ENCODE measurements at places on chromosomes 11 and 22. TPM values are rescaled to one million over a fixed set of nuclear protein-coding genes. Genes with fewer than 3 reads are reported as not detected.

CSNK2A3 gene
- total RNA-seq: 0.54 TPM

DNA sequence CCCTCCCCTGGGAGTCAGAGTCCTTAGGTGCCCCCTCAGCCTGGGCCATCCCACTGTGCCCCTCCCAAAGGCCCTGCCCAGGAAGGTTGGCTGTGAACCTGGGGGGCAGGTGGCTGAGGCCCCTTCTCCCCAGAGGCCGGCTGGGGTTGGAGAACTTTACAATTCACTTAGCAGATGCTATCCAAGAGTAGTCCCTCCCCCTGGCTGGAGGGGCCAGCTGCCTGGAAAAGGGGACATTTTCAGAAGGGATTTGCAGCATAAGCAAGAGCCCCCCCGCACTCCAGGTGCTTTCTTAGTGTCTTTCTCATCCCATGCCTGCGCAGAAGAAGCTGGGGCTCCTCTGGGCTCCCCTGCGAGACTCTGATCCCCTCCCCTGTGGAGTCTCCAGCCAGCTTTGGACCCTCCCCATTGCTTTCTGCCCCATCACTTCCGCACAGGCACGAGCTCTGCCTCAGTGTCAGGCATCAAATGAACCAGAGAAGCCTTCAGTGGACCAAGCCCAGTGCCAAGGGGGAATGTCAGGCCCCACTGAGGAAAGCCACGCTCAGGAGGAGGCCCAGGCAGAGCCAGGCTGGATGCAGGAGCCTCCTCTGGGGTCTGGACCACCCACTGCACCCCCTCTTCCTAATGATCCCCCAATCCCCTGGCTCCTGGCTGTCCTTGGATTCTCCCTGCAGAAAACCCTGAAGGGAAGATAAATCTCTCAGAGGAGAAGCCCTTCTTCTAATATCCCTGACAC, 3.7 kb downstream of the SSTR3 start:
- DNase-seq: no peak

DNA sequence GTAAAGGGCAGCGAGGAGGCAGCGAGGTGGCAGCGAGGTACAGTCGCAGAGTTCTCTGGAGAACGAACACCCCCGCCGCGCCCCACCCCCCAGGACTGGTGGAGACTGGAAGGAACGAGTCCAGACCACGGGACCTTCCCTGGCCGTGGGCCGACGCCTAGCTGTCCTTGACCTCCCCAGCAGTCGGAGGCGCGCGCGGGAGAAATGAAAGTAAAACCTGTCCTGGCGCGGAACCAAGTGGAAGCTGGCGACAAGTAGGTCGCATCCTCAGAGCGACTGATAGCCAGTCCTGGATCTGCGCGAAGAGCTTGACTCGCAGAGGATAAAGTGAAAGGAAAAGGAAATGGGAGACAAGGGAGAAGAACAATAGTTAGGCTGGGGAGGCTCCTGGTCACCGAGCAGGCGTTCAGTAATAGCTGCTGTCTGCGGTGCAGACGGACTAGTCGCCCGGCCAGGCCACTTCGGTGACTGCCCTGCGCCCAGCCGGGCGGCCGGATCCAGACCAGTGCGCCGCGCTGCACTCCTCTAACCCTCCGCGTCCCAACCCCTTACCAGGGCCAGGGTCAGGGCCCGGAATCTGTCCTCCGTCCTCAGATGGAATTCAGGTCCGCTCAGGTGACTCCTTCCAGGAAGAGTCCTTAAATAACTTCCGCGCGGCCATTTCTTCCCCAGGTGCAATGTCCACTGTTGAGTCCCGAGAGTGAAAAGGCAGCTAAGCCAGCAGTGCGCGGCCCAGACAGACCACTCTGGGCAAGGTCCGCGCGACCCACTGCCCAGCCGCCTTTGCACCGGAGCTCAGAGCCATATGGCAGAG, 1.9 kb upstream of the ADM start:
- peak; percentile 79 for DNase-seq

DNA sequence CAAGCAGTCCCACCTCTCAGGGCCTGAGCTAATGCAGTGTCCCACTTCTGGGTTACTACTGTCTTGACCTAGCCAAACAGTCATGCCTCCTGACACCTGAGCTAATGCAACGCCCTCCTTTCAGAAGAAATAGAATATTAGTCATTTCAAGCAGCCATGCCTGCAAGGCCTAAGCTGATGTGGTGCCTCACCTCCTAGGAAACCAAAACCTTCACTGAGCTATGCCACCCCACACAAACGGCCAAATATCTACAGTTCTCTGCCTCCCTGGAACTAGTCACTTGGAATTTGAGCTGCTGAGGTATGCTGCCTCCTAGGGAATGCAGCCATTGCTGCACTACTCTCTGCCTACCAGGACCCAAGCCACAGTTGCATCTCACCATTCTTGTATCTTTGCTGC, 8.3 kb upstream of the MS4A6E start:
- DNase-seq: no peak

- DNase-seq: no peak
These were observed 2.0 kb upstream of the KDELR3 start for GRCh38 chr22:38465673-38466490.

OR8D1 gene
- total RNA-seq: not detected

FAM180B gene
- total RNA-seq: 0.27 TPM

DNA sequence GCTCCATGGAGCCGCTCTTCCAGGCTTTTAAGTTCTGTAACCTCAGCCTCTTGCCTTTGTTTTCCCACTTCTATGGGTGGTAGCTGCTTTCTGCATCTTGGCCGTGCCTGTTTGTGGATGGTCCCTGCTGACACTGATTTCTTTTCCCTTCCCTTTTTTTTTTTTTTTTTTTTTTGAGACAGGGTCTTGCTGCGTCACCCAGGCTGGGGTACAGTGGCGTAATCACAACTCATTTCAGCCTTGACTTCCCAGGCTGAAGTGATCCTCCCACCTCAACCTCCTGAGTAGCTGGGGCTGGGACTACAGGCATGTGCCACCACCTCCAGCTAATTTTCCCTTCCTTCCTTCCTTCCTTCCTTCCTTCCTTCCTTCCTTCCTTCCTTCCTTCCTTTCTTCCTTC, 57.7 kb upstream of the EP300 start:
- no peak for DNase-seq

DDI1 gene
- total RNA-seq: not detected

- no peak for DNase-seq
These were observed 57.4 kb downstream of the TYR start for GRCh38 chr11:89235083-89235482.

DNA sequence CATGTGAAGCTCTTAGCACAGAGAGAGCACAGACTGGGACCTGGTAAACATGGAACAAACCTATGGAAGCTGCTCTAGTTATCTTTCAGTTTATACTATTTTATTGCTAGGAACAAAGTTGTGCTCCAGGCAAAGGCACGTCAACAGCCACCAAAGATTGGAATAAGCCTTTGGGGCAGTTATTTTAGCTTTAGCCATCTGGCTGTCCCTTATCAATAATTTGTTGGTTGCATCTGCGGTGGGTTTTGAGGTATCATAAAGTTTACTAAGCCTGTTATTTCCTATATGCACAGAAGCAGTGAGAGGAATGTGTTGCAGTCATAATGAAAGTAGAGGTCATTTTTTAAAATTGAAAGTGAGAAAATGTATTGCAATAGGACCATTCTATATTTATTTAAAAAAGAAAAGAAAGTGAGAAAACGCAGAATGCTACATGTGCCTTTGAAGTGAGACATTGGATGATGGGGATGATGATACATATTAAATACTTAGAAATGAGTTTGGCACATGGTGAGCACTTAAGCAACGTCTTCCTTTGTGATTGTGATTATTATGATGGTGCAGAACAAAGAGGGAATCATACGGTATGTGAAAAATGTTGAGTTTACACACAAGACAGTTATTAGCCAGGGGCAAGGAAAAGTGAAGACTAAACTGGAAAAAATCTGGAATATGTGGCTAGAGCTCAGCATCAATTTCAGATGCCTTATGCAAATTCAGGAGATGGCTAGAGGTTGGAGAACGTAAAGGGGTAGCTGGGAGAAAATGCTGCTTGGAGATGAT, 58.3 kb downstream of the PRR5L start:
- no peak for DNase-seq

DNA sequence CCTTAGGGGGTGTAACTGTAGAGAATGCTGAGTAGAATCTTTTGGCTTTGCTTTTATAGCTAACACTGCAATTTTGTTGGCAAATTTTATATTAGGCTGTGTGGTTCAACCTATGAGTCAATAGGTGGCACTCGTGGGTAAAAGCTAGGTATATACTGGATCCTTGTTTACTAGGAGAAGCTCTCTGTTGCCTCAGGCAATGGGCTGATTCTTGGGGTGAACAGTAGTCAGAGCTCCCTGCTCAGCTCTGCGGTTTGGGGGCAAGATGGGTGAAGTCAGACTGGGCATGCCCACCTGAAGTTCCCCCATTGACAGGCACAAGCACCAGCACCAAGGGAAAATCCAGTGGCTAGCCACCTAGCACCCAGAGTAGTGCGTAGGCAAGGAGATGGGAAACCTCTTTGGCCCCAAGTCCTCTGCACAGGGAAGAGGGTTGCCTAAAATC, 238.7 kb downstream of the FAM181B start:
- peak; percentile 14 for DNase-seq

- no peak for DNase-seq
These were observed 16.9 kb upstream of the KIRREL3 start for GRCh38 chr11:127017482-127017881.

GRCh38 chr11:133952199-133953190, 4.3 kb downstream of the IGSF9B start:
- no peak for DNase-seq

ARAP1 gene
- 148 TPM for total RNA-seq

GRCh38 chr22:50314455-50315288, 7.2 kb upstream of the PLXNB2 start:
- peak; percentile 92 for DNase-seq

DNA sequence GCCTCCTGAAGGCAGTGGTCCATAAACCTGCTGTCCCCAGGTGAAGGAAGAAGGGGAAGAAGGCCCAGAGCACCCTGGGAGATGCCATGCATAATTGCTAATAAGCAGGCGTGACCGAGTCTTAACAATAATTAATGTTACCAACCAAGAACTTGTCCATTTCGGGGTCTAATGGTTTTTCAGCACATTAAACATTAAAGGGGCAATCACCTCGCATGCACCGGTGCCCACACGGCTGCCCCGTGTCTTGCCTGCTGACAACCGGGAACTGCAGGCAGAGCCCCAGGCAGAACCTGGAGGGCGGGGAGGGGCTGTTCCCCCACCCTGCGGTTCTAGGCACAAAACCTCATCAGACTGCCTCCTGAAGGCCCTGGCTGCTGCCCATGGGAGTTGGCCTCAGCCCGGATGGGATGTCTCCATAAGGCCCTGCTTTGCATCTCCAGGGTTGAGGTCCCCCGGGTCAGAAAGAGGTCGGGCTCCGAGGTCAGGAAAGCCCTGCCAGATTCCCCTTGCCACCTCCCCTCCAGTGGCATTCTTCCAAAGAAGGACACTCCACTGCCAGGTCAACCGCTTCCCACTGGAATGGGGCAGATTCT, 169.0 kb downstream of the BUD13 start:
- DNase-seq: no peak

- DNase-seq: no peak
These were observed 25.7 kb upstream of the OAF start for GRCh38 chr11:120184946-120185705.

GRCh38 chr22:48236261-48236660, 1473.8 kb downstream of the TBC1D22A start:
- DNase-seq: no peak

DNA sequence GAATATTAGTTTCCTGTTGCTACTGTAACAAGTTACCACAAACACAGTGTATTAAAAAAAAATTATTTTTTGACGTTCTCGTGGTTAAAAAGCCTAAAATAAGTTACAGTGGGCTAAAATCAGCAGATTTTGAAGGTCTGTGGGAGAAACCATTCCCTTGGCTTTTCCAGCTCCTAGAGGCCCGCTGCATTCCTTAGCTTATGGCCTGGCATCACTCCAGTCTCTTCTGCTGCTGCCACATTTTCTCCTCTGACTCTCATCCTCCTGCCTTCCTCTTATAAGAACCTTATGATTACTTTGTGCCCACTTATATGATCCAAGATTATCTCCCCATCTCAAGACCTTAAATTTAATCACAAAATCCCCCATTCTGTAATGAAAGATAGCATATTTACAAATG, 392.7 kb downstream of the GUCY1A2 start:
- DNase-seq: no peak

DNA sequence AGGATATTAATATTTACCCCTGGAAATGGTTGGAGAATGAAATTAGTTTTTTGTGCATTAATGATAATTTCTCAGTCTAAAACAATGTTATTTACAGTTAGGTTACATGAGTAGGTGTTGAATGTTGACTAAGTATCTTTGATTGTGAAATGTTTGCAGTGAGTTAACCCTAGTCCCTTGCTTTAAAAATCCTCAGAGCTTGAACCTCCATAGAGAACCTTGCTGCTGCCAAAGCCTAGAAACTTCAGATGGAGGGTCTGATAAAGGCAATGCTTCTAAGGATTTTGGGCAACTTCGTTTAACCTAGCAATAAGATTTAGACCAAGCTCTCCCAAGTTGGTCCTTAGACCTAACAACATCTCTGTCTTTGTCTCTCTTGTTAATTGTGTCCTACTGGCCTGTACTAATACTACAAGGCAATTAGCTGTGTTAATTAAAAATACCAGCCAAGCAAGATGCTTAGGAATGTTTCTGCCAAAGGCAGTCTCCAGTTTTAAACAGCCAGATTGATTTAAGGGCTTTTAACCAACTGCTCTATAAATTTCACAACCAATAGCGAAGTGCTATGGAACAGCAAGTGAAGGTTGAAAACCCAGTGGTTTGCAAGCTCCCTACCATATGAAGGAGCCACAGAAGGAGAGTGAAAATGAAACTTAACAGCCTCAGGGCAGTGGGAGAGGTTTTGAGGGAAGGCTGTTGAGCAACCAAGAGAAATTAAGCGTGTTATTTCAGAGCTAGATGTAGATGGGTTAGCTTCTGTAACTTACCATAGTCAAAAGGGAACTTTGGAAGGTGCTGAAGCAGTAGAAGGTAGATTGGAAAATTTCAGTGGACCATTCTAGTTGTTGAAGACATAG, 295.9 kb upstream of the ANO5 start:
- peak; percentile 41 for DNase-seq

- DNase-seq: peak; percentile 31
These were observed 683 bp downstream of the PLA2G6 start for GRCh38 chr22:38180841-38181452.

GRCh38 chr11:78261367-78261766, 72.6 kb downstream of the USP35 start:
- no peak for DNase-seq

DNA sequence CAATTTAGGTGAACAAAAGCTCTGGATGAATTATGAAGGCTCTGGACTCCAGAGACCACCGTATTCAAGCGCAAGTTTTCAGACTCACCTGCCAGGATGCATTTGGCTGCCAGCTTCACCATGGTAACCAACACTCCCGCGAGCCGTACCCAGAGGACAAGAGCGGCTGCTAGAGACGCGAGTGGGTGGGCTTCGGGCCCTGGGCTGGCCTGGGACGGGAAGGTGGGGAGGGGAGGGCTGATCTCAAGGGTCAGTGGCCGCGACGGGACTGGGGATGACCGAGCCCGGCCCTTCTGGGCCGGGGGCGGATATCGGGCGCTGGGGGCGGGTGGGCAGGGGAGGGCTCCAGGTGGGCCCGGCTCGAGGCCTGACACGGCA, 344 bp downstream of the IFT27 start:
- DNase-seq: no peak
